ENCODE measurements at places on chromosomes 7 and 10.
A peak's percentile ranks its signal among the peaks of the same experiment; 100 is the strongest.

DNA sequence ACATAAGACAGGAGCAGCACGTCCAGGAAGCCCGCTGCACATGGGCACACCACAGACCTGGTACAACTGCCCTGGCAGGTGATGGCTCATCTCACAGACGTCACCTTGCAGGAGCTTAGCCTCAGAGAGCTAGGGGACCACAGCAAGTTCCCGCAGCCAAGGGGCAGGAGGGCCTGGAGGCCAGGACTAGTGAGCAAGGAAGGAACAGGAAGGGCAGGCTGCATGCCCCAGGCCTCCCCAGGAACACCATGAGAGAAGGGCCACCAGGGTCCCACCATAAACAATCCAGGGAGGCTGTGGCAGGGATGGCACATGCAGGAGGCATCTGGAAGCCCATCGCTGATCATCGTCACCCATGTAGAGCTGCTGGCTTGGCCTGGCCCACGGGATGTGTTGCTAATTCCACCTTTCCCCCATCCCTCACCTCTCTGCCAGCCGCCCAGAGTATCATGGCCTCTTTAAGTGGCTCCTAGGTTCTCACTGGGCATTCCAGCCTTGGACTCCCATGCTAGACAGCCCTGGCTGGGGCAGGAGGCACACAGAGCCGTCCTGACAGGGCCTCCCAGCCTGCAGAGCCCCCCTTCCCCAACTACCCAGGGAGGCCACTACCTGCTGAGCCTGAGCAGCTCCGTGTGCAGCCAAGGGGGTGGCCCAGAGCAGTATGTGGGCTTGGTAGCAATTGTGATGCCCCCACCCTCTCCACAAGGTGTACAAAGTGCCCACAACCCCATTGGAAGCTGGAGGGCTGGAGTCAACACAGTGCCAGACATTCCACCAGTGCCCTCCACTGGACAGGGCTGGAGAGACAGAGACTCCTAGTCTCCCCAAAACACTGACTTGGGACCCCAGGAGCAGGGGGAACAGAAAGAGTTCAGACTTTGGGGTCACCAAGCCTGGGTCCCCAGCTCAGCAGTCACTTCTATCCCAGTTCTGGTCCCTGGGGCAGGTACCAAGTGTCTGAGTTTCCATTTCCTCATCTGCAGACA is 35.5 kb downstream of the GRID1 start:
- no peak for DNase-seq

GRCh38 chr10:15821046-15821683 is 39.1 kb downstream of the MINDY3 start:
- DNase-seq: no peak

DNA sequence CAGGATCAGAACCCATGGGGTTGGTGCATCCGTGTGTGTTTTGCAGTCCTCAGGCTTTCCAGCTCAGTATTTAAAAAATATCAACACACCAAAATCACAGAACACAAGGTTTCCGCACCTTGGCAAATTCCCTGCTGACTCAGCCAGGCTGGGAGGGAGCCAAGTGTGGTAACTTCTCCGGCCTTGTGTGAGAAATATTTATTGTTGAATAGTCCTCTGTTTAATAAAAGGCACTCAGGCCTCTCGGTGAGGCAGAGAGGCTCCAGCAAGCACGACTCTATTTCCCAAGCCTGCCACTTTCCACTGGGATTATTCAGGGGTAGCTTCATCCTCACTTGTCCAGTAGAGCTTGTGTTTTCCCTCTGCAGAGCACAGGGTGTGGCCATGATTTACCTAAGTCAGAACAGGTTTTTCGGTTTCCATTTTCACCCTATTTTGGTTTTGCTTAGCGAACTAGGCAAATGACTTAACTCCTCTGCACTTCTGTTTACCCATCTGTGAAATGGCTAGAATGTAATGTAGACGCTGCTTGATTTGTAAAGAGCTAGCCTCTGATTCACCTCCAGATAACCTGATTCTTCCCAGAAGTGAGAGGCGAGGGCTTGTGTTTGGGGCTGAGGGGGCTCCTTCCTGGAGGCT is 13.0 kb upstream of the CHST15 start:
- no peak for DNase-seq

GRCh38 chr7:13563680-13564079 is 425.8 kb downstream of the ETV1 start:
- DNase-seq: no peak

GRCh38 chr7:127514499-127514898 is 70.9 kb downstream of the GCC1 start:
- peak; percentile 10 for DNase-seq

- no peak for DNase-seq
These were observed 100.6 kb upstream of the CDK1 start for GRCh38 chr10:60677531-60678129.

GRCh38 chr10:125149680-125150047 is 10.7 kb downstream of the CTBP2 start:
- DNase-seq: no peak

- no peak for DNase-seq
These were observed 81.9 kb upstream of the DYNC1I1 start for GRCh38 chr7:95690367-95690947.

DNA sequence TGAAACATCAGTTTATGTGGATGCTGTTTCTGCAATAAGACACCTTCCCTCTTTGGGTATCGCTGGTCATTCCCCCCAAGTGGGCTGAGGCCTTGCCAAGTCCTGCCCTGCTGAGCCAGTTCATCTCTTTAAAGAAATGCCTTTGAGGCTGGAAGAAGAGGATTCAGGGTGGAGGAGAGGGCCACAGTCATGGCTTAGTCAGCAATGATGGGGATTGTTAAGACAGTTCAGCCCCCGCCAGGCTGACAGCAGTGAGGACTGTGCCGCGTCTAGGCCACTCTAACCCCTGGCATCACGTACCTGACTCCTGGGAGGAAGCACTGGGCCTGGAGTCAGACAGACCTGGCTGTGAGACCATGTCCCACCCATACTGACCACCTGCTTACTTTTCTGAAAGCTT is 48.3 kb downstream of the PNLIPRP2 start:
- no peak for DNase-seq

GRCh38 chr7:82056282-82056681 is 286.4 kb upstream of the HGF start:
- no peak for DNase-seq

- no peak for DNase-seq
These were observed 50.3 kb downstream of the TNRC18 start for GRCh38 chr7:5373300-5373699.

GRCh38 chr10:119667562-119668328 is 16.6 kb downstream of the BAG3 start:
- DNase-seq: no peak

- no peak for DNase-seq
These were observed 1066.7 kb downstream of the GRM8 start for GRCh38 chr7:126185959-126186580.

GRCh38 chr7:112416127-112416526 is 34.1 kb upstream of the IFRD1 start:
- DNase-seq: no peak

GRCh38 chr7:22184549-22185199 is 172.3 kb downstream of the RAPGEF5 start:
- no peak for DNase-seq

DNA sequence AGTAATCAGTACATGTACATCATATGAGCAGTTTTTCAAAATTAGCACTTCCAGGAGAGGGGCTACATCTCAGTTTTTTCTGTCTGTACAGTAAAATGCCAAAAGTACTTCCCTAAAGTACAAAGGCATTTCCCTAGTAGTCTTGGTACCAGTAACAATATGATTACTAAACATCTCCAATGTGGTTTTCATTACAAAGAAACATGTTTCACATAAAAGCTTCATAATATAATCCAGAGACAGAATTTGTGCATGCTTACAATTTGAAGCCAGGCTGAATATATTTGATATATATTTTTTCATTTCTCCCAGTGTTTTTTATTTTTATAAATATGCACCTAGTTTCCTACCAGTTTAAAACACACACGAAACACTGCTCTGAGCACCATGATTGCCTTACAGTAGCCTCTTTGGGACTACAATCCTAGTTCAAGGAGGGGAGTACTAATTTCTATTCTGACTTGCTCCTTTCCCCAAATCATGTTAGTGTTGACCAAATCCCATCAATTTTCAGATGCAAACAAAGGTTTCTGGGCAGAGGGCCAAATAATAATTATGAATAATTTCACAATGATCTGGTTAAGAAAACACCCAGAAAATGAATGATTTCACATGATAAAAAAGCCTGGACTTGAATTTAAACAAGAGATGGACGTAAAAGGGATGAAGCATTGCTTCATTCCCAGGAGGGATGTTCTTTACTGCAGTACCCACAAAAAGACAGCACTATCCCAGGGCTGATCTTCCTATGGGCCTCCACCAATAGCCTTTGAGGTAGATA is 201.3 kb downstream of the SLC25A13 start:
- DNase-seq: no peak

DNA sequence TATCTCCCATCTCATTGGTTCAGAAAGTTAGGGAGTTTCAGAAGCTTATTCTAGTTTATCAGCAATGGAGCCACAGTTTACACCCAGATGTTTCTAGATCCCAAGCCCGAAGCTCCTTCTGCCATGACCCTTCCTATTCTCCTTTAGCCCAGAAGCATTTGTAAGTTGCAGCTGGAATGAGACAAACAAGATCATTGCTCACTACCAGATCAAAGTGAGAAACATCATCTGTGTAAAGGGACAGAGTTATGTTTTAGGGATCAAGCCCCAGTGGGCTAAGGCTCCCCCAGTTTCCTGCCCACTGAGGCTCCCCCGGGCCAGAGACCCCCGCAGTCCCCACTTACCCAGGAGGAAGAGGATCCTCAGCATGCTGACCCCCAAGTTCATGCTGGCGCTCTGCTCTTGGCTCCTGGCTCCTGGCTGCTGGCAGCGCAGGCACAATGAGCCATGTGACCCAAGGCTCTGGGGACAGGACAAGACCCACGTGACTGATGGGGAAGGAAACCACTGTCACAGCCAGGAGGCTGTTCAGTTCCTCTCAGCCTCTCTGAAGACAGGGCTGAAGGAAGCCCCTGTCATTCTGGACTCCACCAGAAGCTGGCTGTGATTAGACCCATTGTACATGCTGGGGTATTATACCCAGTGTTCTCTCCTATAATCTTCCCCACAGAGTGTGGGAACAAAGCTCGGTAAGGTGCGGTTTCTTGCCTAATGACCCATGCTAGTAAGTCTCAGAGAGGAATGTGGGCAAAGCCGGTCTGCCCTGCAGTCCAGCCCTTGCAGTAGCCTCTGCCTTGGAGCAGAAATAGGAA is at the start of gene TMEM273:
Gene TMEM273, minus strand, starts transcription at position 442 of the 812 bp plus-strand sequence. Its CDS starts 55 bp downstream, at position 387.
- DNase-seq: no peak

GRCh38 chr7:33895025-33895804 is 10.1 kb upstream of the BMPER start:
- no peak for DNase-seq

DNA sequence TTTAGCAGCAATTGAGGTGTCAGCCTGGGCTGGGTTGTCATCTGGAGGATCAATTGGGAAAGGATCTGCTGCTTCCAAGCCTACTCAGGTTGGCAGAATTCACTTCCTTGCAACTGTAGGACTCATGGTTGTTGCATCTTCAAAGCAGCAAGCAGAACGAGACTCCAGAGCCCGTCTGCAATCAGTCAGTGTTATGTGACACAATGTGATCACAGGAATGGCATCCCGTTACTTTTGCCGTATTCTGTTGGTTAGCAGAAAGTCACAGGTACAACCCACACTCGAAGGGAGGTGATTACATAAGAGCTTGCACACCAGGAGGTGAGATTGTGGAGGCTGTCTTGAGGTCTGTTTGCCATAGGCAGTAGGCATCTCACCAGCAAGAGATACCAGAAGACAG is 15.4 kb upstream of the LYZL1 start:
- DNase-seq: no peak

DNA sequence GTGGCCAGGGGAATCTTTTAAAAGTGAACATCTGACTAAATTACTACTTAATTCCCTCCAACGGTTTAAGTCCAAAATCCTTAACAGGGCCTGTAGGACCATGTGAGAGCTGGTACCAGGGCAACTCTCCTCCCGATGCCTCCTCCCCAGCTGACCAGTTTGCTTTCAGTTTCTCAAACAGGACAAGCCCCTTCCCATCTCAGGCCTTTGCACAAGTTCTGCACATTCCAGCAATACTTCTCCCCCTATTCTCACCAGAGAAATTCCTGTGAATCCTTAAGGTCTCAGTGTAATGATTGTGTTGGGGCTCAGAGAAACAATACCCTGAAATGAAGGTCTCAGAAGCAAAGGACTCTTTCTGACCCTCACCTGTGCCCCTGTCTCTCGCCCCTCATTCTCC is 8.0 kb upstream of the CALHM1 start:
- no peak for DNase-seq

DNA sequence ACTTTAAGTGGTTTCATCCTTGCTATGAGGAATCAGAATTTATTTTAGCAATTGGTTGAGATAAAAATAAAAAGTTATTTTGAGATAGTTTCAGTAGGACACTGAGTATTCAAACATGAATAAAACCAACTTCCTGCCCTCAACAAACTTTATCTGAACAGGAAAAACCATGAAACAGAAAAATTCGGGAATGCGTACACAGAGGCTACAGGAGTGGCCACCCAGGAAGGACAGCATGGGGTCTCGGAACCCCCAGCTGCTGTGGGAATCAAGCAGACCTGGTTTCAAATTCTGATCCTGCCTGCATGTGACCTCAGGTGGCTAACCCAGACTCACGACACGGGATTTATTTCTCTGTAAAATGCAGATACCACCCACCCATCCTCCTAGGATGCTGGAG is 49.0 kb upstream of the GRID1 start:
- no peak for DNase-seq

DNA sequence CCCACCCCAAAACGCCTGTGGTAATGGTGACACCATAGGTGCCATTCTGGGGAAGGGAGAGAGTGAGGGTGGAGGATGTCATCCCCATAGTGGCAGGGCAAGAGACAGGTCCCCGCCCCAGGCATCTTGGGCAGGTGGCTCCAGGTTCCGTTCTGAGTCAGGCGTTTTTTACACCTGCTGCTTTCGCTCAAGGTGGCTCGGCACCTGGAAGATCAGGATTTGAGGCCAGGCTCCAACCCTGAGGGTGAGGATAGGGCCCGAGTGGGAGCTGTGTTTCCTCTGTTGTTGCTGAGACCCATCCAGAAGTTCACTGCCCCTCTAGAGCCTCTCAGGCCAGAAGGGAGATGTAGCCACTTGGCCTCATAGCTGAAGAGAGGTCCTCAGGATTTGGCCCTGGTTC is 36.6 kb upstream of the DUSP5 start:
- no peak for DNase-seq

- DNase-seq: no peak
These were observed 43.3 kb downstream of the MEOX2 start for GRCh38 chr7:15643000-15643705.

- peak; percentile 96 for DNase-seq
These were observed 104.4 kb upstream of the ZNF92 start for GRCh38 chr7:65269150-65269856.

- DNase-seq: no peak
These were observed 32.4 kb upstream of the SEMA3E start for GRCh38 chr7:83681200-83681778.

- DNase-seq: no peak
These were observed 166.5 kb downstream of the TMEM26 start for GRCh38 chr10:61286686-61287085.

Measured in NCI-H187 treated with DMSO at 0.1 percent for 48 hours (cell line).